ENCODE measurements at places on chromosomes 12 and 14. TPM values are rescaled to one million over a fixed set of nuclear protein-coding genes. Genes with fewer than 3 reads are reported as not detected.

GRCh38 chr14:21680072-21680471 is 6.5 kb upstream of the OR4E1 start:
- DNase-seq = no peak

DNA sequence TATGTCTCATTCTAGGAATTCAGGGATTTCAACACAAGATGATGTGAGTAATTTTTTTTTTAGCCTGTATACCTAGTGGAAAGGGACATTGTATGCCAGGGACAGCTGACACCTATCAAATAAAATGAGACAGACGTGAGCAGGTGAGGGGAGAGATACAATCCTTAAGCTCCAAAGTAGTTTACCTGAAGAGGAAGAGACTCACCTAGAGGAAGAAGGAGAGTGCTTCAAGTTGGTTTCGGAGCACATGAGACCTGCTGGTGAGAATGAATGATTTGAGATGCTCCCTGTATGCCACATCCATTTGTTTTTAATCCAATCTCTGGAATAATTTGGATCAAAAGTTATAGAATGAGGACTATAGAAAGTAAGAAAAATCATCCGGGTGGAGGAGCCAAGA is 915.4 kb upstream of the FBXO33 start:
- DNase-seq = no peak

DNA sequence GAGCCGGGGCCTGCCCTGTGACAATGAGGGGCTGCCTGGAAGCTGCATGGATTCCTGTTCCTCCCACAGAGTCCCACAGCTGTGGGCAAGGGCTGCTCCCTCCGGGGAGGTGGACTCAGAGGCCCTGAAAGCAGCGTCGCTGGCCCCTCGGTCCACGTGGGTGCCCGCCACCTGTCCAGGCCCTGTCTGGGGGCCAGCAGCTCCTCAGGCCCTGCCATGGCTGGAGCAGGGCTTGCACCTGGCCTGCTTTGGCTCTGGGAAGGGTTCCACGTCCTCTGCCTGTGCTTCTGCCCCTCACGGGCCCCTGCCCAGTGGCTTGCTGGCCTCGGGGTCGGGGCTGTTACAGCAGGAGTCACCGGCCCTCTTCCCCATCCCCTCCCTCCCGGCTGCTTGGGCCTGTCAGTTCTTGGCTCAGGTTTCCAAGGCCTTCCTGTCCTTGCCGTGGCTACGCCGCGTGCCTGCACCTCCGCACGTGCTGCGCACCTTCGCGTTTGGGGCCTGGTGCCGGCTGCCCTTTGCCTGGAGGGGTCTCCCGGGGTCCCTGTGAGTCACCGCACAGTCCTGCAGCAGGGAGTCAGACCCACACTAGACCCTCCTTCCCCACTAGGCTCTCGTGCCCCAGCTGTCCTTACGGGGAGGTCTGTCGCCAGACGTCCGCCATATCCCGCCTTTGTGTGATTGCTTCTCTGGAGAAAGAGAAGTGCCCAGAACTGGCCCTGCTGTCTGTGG is 5.8 kb downstream of the FBRSL1 start:
- no peak for DNase-seq

- DNase-seq = no peak
Measured at GRCh38 chr12:46884362-46884761, 58.6 kb upstream of the SLC38A4 start.

GRCh38 chr14:54395284-54395683 is 1.5 kb upstream of the CDKN3 start:
- no peak for DNase-seq

The IL22 gene
- total RNA-seq = not detected

DNA sequence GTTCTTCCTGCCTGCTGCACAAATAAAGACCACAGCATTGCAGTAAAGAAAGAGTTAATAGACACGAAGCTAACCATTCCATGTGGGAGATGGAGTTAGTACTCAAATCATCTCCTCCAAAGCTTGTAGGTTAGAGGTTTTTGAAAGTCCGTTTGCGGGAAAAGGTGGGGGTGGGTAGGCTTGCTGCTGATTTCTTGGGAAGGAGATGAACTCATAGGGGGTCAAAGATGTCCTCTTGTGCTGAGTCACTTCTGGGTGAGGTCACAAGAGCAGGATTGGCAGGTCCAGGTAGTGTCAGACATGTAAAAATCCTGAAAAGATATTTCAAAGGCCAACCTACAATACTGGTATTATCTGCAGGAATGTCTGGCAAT is 66.4 kb downstream of the PTHLH start:
- DNase-seq = no peak

GRCh38 chr12:100234166-100234565 is 32.7 kb downstream of the DEPDC4 start:
- no peak for DNase-seq

- DNase-seq = no peak
Measured at GRCh38 chr12:112842441-112842840, 50.9 kb downstream of the RPH3A start.
